ENCODE measurements at places on chromosomes 16 and 17.

DNA sequence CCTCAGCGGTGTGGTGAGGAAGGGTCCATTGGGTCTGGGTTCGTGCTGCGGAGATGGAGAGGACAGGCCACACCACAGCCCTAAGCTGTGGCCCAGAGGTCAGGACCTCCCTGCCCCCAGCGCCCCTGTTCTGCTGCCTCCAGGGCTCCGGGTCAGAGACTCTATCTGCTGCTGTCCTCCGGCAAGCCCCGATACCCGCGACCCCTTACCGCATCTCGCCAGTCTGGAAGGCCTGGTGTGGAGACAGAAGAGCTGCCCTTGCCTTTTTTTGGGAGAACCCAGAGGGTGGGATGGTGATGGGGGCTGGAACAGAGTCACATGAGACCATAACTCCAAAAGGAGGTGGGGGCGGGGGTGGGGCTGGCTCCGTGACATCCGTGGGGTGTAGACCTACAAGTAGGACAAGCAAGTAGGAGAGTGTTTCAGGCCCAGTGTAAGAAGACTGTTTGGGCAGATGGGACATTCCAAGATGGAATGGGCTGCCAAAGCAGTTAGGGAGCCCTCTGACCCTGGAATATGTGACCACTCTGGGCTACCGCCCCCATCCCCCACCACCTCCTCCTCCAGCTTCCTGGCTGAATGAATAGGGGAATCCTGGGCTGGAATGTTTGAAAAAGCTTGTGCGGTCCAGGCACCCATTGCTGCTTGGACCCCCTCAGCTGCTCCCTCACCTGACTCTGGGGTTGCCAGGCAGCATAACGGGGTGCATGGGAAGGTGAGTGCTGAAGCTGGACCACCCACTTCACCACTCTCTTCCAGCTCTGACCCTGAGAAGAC, 1.4 kb downstream of the XYLT2 start:
- DNase-seq, result no peak

GRCh38 chr17:39639566-39640458, 2.9 kb downstream of the STARD3 start:
- DNase-seq, result no peak

- no peak for DNase-seq
These were observed 856 bp upstream of the MON1B start for GRCh38 chr16:77190190-77190477.

DNA sequence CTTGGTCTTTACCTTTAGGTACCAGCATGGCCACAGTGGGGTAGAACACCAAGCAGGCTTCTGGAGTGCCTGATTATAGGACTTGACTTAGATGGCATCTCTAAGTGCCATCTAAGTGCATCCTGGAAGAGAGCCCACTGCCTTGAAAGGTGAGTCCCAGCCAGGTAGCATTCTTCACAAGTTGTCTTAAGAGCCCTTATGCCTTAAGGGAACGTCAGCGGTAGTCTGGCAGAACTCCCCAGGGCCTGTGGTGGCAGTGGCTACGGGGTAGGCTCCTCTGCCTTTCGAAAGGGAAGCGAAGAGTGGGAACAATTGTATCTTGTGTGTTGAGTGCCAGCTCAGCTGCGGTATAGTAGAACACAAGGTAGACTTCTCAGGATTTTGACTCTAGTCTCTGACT, 549.0 kb downstream of the HS3ST4 start:
- DNase-seq, result no peak

DNA sequence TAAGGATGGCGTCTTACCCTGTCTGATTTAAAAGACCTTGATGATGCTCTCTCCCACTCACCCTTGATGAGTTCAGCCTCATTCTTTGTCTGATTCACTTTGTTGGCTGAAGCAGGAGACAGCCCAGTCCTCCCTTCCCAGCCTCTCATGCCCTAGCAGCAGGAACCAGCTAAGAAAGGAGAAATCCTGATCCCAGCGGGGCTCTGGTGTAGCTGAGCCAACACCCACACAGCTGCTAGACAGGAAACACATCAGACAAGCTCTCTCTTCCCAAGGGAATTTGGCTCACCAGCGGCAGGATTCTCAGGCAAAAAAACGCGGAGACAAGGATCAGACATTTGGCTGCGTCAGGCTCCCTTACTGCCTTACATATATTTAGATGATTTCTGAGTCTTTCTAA, 211.5 kb downstream of the CDH11 start:
- no peak for DNase-seq

- no peak for DNase-seq
These were observed 41.2 kb upstream of the NDRG4 start for GRCh38 chr16:58458606-58459343.

DNA sequence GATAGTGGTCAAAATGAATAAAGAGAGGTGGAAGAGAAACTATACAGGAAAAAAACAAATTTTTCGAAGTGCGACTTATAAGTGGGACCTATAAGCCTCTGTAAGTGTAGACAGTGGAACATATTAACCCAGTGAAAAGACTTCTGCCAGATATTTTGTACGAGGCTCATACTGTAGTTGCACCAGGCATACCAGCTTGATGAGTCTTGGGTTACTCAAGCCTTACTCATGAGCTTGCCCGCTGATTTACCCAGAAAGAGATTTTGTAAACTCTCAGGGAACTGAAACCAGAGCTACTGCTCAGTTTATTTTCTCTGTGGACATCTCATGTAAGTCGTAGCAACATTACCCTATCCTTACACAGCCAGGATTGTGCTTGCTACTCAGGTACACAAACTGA, 708.0 kb upstream of the SOX9 start:
- DNase-seq, result no peak

- no peak for DNase-seq
These were observed 126.6 kb downstream of the OR1D5 start for GRCh38 chr17:2936771-2937321.

DNA sequence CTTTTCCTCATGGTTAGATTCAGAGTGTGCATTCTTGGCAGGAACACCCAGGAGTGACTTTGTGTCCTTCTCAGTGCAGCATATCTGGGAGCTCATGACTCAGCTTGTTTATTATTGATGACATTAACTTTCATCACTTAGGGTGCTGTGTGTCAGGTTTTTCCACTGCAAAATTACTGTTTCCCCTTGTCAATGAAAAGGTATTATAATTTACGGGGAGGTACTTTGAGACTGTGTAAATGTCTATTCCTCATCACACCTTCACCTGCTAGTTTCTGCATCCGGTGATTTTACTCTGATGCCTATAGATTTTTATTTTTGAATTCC, 50.5 kb downstream of the WWP2 start:
- no peak for DNase-seq

GRCh38 chr17:27631897-27632725, 1.1 kb downstream of the LGALS9 start:
- DNase-seq, result peak; percentile 34

DNA sequence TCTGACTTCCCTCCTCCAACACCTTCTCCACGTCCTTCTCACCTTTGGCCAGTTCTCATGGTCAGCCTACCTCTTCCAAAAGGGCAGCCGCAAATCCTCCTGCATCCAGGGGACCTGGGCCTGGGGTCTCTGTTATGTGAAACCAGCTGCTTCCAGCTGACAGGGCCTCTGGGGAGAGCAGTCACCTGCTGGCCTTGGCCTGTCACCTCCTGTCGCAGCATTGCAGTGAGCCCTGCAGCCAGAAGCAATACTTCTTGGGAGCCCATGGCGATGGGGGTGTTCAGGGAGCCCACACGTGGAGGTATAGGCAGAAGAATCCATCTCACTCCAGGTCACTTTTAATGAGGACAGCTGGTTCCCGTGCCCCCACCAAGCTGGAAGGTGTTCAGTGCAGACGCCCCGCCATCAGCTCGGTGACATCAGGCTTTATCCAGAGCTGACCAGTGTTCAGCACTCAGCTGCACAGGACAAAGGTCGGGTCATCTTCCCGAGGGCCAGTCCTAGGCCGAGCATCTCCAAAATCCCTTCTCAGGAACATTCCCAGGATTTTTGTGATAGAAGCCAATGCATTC, 1.7 kb upstream of the SLC47A2 start:
- DNase-seq, result no peak

DNA sequence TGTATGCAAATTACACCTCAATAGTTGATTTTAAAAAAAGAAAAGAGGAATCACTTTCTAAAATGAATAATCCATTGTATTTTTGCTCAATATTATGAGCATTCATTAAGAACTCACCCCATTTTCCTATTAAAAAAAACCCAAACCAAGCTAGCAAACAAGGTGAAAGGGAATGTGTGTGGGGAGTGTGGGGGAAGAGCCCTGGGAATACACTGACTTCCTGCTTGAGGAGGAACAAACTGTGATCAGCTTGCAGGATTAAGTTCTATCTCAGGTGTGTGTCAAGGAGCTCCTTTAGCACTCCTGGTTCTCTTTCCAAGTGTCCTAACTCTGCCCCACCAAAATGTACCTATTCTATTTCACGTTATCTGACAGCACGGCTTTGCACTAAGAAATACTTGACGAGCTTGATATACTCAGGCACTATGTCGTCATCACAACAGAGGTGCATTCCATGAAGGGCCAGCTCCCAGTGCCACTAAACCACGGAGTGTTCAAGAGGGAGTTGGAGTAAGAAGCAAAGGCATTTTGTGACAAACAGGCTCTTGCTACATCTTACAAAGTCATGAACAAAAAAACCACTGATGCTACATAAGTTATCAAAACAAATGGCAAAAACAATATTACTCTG, 73.2 kb downstream of the MYH10 start:
- DNase-seq, result no peak

DNA sequence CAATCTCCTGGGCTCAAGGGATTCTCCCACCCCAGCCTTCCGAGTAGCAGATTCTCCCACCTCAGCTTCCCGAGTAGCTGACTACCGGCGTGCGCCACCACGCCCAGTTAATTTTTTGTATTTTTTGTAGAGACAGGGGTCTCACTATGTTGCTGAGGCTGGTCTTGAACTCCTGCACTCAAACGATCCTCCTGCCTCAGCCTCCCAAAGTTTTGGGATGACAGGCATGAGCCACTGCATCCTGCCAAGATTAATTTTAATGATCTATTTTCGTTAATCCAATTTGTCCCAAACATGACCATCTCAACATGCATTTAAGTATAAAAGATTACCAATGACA, 1.2 kb downstream of the ZC3H7A start:
- no peak for DNase-seq

DNA sequence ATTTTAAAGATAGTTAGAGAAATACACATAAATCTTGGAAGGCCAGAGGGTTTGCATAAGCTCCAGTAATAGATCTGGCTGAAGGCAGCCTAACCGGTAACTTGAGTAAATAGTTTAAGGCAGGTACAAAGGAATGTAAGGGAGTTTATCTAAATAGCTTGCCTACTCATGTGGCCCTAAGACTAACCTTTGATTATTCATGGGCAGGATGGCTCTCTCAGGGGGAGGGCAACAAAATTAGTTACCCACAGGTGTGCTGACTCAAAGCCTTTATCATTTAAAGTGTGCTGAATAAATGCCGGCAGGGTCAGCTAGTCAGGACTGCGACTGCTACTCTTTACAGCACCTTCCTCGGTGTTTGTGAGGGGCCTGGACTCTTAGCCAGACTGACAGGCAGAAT, 761.3 kb upstream of the KIF2B start:
- no peak for DNase-seq

DNA sequence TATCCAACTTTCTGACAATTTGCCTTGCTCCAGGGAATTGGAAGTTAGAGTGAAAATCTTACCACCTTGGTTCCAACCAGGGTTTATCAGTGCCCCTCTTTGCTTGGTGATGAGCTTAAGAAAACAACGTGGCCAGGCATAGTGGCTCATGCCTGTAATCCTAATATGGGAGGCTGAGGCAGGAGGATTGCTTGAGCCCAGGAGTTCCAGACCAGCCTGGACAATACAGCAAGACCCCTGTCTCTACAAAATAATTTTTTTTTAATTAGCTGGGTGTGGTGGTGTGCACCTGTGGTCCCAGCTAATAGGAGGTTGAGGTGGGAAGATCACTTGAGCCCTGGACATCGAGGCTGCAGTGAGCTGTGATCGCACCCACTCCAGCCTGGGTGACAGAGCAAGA, 21.4 kb downstream of the SLC7A6 start:
- DNase-seq, result no peak

DNA sequence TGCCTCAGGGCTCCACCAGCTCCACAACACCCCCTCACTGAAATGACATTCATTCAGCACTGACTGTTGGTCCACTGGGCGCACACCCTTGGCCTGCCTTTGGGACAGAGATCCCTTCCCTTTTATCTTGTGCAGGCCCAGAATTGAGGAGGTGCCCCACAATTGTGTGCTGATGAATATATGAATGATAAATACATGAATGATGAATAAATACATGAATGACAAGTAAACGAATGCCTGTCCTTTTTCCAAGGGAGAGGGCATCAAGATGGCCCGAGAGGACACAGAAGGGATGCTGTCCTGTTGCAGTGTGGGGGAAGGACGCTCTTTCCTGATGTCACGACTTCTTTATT, 5.7 kb downstream of the CCR7 start:
- no peak for DNase-seq

- DNase-seq, result peak; percentile 8
These were observed 226.0 kb upstream of the GSE1 start for GRCh38 chr16:85387171-85387507.

DNA sequence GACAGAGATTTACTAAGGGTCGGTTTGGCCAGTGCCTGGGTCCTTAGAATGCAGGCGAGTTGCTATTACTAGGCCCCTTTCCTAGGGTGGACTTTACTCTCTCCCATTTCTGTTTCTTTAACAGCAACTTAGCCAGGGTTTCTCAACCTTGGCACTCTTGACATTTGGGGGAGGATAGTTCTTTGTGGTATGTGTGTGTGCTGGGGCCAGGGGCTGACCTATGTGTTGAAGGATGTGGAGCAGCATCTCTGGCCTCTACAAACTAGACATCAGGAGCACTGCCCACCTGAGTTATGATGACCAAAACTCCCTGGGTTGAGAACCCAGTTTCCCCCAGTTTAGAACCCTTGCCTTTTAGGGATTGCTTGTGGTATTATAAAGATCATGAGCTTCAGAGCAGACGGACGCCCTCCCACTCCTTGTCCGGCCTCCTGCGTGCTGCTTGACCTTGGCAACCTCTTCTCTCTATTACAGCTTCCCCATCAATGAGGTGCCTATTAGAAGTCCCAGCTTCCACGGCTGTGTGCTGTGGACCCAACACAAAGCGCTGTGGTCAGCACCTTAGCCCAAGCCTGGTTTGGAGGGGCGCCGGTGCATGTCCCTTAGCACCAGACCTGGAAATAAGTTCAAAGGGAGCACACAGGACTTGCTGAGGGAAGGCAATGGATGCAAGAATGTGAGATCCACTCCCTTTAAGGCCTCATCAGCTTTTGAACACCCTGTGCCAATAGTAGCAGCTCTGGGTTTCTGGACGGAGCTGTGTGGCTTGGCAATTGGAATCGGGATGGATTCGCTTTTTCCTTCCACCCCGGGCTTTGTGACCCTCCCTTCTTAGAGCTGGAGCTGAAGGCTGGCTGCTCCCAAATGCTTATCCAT, 239.2 kb upstream of the MAF start:
- no peak for DNase-seq

Data from activated naive CD4-positive, alpha-beta T cell treated with anti-CD3 and anti-CD28 coated beads, Interleukin-2, amount 10 ng/mL, durations not matched to agents 7 days and 5 days (primary cell).